H1 (cell line): ENCODE measurements at places on chromosomes 1 and 21. TPM values are rescaled to one million over a fixed set of nuclear protein-coding genes. Genes with fewer than 3 reads are reported as not detected.

TLCD4 gene
- 0.30 and 0.79 TPM in 2 replicates for polyA plus RNA-seq

HNRNPU gene
- polyA plus RNA-seq = 87.3 and 95.6 TPM in 2 replicates

AGT gene
- 0.20 and 0.27 TPM in 2 replicates for polyA plus RNA-seq

KCNE2 gene
- 0.09 and 0.14 TPM in 2 replicates for polyA plus RNA-seq

IFT25 gene
- polyA plus RNA-seq = 11.3 and 15.0 TPM in 2 replicates

C1orf210 gene
- 27.9 and 29.9 TPM in 2 replicates for polyA plus RNA-seq

KDF1 gene
- 37.5 and 44.3 TPM in 2 replicates for polyA plus RNA-seq

TPTE gene
- polyA plus RNA-seq = not detected in 2 replicates

HAO2 gene
- 0.08 TPM in 1 of 2 replicates, not detected in the other for polyA plus RNA-seq

WNT2B gene
- polyA plus RNA-seq = 0.33 and 0.60 TPM in 2 replicates

LENEP gene
- 1.1 TPM in 1 of 2 replicates, not detected in the other for polyA plus RNA-seq
